LHCN-M2 (cell line): ENCODE measurements at places on chromosomes 3 and 15.

DNA sequence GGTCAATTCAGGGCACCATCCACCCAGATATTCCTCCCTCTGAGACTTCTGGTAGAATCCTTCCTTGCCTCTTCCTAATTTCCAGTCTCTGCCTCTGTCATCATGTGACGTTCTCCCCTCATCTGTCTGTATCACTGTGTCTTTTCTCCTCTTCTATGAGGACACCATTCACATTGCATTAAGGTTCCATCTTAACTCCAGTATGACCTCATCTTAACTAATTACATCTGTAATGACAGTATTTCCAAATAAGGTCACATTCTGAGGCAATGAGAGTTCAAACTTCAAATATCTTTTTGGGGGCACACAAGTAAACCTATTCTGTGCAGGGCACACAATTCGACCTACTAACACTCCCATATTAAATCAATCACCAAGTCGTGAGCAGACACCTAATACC lies 169.7 kb downstream of the FHIT start:
- DNase-seq = no peak

GRCh38 chr3:150605998-150606641 lies 3.0 kb downstream of the SELENOT start:
- DNase-seq = no peak

DNA sequence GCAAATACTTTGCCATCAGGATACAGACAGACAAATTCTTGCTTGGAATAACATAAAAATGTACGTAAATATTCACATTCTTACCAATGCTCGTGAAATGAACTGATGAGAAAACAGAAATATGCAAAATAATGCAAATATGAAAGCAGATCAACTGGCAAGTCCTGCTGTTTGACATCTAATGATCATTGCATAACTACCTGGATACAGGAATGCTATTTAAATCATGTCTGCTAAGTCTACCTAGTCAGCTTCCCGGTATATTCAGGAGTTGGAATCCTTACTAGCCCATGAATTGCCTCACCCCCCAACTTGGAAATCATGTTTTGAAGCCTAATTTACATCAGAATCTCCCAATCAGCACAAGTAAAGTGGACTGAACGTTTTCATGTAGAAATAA lies 230.6 kb downstream of the CHL1 start:
- DNase-seq = no peak

- DNase-seq = peak; percentile 35
These were observed 2.6 kb downstream of the RBMS3 start for GRCh38 chr3:29283231-29284119.
